Fibroblast of villous mesenchyme (primary cell): ENCODE measurements at places on chromosomes 2 and 18. TPM values are rescaled to one million over a fixed set of nuclear protein-coding genes. Genes with fewer than 3 reads are reported as not detected.

Gene BMP10
- total RNA-seq: not detected in 2 replicates

Gene ASB18
- not detected in 2 replicates for total RNA-seq

GRCh38 chr2:70145144-70145490 lies 45.7 kb downstream of the C2orf42 start:
- no peak for DNase-seq

Gene TUBA4B
- total RNA-seq: not detected in 2 replicates

DNA sequence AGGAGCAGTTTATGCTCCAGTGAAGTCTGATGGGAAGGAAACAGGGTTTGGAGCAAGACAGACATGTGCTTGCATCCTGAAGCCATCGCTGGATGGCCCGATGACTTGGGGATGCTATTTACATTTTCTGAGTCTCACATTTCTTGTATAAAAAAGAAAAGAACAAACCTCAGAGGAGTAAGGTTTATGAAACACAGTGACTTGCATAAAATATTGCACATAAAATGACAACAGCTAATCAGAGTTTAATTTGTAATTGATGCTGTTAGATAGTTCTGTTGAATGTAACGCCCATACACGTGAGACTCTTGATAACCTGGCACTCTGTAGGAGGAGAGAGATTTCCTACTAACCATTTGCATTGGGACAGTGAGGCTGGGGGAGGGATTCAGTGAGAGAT lies 16.5 kb downstream of the PRELID3A start:
- no peak for DNase-seq

GRCh38 chr18:48821251-48821590 lies 129.5 kb downstream of the SMAD7 start:
- DNase-seq: no peak

Gene KCNJ3
- not detected in 2 replicates for total RNA-seq

GRCh38 chr2:85865539-85866164 lies 23.1 kb downstream of the ST3GAL5 start:
- DNase-seq: peak; percentile 76

DNA sequence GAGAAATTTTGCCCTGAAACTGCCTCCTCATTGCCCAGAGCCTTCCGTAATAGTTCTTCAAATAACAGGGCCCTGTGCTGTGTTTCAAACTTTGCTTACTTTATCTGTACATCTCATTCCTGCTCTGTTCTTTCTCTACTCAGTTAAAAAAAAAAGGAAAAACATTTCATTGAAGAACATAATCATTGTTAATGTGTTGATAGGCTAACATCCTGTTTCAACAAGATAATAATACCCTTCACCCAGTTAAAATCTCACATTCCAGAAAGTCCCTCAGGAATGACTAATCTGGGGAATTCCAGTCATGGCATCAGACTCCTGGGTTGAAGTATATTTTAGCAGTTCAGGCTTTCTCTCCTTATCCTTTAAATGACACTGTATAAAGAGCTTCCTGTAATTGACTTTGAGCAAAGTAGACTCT lies 45.6 kb upstream of the ITGAV start:
- DNase-seq: peak; percentile 89

DNA sequence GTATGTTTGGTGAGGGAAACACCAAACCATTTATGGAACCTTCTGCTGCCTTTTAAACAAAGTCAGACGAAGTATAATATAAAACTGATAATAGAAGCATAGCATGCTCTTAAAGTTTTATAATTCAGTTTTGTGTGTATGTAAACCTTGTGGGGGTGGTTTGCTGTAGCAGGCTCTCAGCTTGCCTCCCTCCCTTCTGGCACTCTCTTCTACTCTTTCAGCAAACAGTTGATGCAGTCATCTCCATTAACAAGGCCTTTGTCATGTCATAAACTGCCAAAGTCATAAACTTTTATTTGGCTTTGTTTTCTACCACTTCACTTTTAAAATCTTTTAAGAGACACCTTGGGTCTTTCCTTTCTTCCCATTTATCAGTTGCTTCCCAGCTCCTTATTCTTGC lies 448.2 kb upstream of the SETBP1 start:
- DNase-seq: no peak

Gene PTMA
- total RNA-seq: 598 and 694 TPM in 2 replicates

GRCh38 chr18:22827216-22827615 lies 105.9 kb upstream of the RBBP8 start:
- peak; percentile 8 for DNase-seq

Gene SMYD1
- total RNA-seq: under 0.01 TPM in 1 of 2 replicates, not detected in the other

GRCh38 chr2:9748577-9748976 lies 94.7 kb upstream of the TAF1B start:
- DNase-seq: no peak

Gene CCDC85A
- total RNA-seq: 2.3 and 5.2 TPM in 2 replicates

- DNase-seq: no peak
Observed at GRCh38 chr2:234298918-234299317, 198.0 kb downstream of the ARL4C start.

DNA sequence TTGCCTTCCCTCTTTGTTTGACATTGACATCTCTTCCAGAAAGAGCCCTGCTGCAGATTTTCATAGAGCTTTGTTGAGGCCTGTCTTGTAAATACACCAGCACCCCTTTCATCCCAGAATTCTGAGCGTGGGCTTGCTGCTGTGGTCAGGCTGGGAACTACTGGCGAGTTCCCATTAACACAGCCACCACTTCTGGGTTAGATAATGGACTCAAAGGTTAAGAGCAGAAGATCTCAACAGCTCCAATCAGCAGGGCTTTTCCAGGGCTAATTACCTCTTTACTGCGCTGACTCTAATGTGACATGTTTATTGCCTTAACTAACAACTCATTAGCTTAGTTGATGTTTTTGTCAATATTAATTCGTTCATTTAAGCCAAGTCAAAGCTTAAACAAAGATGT lies 235.9 kb upstream of the BOD1L2 start:
- no peak for DNase-seq

DNA sequence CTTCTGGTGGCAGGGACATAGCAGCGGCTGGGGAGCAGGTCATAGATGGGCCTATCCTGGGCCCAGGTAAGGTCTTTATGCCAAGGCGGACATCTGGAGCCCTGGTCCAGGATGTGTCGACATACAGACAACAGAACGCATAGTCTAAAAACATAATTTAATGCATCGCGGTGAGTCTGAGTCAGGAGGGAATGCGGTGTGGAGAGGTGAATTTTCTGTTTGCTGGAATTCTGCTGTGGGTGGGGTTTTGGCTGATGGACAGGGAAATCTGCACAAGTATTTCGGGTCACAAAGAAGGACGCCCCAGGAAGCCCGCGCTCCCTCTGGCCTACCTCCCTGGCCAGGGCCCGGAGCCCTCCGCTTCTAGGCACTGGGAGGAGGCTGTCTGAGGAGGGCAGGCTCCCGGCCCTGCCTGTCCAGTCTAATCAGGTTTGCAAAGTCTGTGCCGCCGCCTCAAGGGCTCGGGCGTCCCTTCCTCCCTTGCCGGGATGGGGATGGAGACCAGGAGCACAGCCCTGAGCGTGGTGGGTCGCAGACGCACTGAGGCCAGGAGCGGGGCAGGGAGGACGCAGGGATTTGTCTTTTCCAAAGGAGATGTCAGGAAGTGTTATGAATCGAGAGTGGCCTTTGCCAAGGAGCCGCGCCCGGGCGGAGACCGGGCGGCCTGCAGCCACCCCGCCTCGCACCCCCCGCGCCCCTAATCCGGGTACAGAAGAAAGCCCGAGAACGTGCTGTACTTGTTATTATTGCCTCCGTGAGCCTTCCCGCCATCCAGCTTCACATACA lies 2.3 kb downstream of the C1QL2 start:
- DNase-seq: no peak

Gene PLCL1
- 0.43 and 0.64 TPM in 2 replicates for total RNA-seq

Gene FANCL
- total RNA-seq: 16.4 and 26.8 TPM in 2 replicates

- DNase-seq: peak; percentile 97
Observed at GRCh38 chr2:191486584-191487320, 191.2 kb upstream of the NABP1 start.

Gene ABCG5
- not detected in 2 replicates for total RNA-seq

DNA sequence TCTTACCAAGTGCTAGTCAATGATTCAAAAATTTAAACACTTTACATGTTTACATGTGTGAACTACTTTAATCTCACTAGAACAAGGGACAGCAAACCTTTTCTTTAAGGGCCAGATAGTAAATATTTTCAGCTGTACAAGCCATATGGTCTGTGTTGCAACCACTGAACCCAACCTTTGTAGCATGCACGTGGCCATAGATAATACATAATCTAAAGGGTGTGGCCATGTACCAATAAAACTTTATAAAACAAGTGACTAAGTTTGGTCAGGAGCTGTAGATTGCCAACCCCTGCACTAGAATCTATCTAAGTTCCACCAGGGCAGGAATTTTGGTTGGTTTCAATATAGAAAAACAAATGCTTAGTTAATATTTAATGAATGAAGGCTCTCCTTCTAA lies 18.4 kb upstream of the SPRED2 start:
- peak; percentile 13 for DNase-seq

Gene DSG4
- total RNA-seq: not detected in 2 replicates

- DNase-seq: peak; percentile 13
Observed at GRCh38 chr2:137689549-137689948, 274.7 kb upstream of the HNMT start.

DNA sequence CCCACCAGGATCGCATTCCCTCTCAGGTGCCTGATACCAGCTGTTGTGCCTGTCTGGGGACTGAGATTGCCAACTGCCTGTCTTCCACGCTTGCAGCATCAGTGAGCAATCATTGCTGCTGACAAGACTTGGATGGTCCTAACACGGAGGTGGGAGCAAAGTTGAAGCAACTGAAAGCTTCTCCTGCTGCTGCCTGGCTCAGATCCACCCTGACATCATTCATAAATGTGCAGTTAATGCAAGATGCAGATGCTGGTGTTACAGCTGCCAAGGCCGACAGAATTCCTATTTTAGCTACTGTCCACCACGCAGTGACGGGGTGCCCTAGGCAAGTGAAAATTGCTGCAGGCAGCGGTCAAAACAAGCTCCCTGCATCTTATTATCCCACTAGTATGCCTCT lies 131.4 kb downstream of the VWC2L start:
- no peak for DNase-seq

DNA sequence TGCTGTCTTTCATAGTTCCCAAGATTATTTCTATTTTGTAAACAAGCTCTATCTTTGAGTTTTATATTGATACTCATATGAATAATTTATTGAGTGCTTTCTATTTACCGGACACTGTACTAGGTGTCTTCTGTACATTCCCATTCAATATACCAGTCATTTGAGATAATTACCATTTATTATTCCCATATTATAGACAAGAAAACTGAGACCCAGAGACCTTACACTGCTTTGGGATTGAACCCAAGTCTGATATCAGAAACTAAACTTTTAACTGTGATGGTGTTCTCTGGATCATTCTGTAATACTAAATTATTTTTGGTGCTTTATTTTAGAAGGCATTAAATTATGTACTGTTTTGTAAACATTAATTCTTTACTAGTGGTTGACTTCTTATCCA lies 17.3 kb downstream of the SPOPL start:
- DNase-seq: no peak

Gene TSPYL6
- not detected in 2 replicates for total RNA-seq

Gene MAP3K20
- total RNA-seq: 90.2 and 136 TPM in 2 replicates

GRCh38 chr2:171788316-171788993 lies 101.2 kb downstream of the DYNC1I2 start:
- no peak for DNase-seq

Gene SERPINB10
- not detected in 2 replicates for total RNA-seq

DNA sequence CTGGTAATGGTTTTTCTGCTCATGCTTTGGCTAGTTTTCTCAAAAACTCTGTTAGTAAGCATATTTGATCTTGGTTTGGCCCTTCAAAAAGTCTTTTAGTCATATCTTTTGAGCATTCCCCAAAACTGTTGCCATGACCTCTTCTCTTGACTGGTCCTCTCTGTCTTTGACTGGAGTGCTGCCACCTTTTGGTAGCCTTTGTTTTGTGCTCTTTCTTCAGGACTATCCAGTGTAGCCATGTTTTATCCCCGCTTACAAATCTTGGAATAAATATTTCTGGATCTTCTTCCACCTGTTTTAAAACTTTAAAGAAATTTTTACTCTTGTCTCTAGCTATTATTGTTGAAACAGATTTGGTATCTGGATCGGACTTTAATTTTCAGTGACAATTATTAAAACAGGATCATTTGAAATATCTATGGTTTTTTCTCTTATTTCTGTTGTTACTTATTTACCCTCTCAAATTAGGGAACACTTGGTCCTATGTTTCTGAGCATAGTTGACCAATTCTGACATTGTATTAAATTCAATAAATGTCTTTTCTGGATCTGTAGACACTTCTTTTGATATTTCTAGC lies 965 bp upstream of the ELOA2 start:
- DNase-seq: peak; percentile 11

- no peak for DNase-seq
Observed at GRCh38 chr2:78870343-78870967, 155.0 kb upstream of the REG3G start.

Gene SULT1C2
- not detected in 2 replicates for total RNA-seq

DNA sequence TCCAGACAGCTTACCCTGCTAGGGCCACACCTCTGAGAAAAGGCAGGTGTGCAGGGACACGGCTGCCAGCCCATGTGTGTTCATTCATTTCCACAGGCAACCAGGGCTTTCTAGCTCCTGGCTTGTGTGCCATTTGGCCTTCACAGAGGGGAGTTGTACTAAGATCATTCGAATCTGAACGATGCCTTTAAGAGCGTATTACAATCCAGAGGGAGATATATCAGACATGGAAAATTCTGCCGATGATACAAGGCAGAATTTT lies 64.2 kb upstream of the OTOF start:
- DNase-seq: no peak

DNA sequence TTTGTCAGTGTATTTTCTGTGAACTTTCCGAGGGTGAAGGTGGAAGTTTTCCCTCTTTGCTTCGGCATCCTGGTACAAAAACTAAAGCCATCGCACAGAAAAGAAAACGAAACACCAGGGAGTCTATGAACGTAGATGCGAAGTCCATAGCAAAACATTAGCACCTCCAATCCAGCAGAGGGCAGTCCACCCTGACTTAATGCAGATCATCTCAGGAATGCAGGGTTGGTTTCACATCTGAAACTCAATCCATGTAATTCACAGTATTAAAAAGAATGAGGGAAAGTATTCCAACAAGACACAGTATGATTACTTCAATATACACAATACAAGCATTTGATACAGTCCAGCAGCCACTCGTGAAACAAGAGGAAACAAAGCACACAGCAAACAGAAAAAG lies 70.8 kb downstream of the RTP5 start:
- DNase-seq: no peak

Gene DYNAP
- total RNA-seq: not detected in 2 replicates

DNA sequence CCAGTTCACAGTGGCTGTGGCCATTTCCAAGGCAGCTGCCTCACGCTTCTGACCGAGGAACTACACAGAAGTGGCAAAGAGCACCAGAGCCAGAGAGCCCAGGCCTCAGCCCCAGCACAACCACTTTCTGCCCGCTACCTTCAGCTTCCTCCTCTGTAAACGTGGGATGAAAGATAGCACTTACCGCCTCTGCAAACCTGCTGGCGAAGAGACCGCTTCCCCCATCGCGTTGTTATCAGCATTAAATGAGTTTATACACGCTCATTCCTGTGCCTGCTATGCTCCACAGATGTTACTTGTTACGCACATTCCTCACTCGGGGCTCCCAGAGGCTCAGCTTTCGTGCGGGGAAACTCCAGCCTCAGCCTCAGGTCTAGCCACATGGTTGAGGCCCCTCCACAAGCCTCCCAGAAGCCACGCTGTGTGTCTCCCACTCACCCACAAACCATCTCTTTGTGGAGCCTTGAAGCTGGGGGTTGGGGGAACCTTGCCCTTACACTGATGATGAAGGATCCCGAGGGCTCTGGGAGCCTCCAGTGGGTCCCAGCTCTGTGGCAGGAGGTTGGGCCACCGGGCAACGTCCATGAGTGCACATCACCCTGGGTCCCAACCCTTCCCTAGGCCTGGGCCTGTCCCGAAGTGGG lies 63.3 kb upstream of the SMAD7 start:
- no peak for DNase-seq
